CD4-positive, alpha-beta T cell treated with Interleukin-4 for 4 hours (primary cell): ENCODE measurements at places on chromosomes 11 and 22.

DNA sequence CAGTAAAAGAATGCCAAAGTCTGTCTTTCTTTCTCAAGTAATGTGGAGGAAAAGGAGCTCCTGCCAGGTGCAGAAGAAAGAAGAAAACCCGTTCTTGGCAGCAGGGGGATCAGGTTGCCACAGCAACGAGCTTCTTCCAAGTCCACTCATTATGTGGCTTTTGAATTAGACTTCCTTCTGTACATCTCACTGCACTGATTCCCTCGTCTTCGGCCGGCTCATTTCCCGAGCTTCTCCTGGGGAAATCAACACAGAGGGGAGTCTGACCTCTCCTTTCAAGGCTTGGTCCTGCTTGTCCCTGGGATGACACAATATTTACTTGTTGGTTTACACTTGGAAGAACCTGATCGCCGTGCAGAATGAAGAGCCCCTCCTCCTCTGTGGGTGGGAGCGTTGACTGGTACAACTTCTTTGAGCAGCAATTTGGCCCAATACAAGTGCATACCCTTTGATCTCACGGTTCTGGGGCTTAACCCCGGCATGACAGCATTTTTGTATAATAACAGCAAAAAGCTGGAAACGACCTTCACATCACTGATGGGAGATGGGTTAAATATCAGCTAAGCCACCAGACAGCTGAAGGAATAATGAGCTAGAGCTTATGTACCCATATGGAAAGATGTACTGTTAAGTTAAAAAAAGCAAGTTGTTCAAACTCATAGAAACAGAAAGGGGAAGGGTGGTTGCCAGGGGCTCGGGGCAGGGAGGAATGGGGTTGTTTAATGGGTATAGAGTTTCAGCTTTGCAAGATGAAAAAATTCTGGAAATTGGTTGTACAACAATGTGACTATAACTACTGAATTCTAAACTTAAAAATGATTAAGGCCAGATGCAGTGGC is 35.4 kb downstream of the MCHR1 start:
- DNase-seq: no peak

DNA sequence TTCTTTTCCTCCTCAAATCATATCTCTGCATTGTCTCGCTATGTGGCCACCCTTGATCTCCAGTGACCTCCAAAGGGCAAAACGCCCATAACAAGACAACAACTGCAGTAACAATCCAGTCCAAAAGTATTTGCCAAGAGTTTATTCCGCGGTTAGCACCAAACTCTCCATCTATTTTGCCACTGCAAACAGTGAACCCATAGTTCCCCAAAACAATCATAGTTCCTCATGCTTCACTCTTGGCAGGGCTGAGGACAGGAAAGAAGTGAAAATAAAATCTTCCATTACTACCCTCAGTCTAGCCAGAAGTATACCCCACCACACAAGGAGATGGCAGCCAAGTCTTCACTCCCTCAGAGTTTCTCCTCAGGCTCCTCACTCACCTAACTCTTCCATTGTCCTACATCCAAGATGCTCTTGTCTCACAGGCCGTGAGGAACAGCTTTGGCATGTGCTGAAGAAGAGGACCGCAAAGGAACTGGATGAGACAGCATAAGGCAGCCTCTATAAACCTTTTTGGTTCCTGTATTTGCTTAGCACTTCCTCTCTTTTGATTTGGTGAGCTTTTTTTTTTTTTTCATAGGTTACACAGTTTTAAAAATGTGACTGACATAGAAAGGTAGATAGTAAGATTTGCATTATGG is at the start of gene LPXN:
Gene LPXN (minus strand): TSS at position 480 of the 644 bp plus-strand sequence. CDS start 84 bp downstream, at position 396.
- DNase-seq: peak; percentile 67

DNA sequence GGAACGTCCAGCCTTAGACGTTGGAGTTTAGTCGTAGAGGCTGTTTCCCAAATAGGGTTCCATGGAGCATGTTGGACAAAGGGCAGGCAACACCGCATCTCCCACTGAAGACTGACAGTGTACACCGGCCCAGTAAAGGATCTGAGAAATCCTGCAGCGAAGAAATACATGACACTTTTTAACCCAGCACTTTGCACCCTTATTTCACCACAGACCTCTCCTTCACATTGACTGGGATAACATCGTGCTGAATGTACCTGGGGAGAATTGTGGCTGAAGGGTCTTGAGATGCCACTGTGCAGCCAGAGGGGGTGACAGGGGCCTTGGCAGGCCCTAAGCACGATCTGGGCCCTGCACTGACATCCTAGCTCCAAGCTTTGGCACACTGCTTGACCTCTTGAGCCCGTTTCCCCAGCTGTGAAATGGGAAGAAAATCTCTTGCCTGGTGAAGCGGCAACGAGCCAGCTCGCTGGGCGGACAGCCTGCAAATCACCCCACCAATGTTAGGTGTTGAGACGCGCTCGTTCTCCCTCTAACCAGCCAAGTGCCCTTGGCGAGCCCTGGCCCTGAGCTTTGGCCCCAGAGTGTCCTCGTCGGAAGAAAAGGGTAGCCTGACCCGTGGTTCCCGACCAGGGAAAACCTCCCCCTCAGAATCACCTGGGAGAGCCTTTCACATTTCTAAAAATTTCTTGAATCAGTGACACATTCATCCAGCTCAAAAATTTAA is 13.4 kb downstream of the CD5 start:
- DNase-seq: no peak

GRCh38 chr11:59523541-59523940 is 12.2 kb downstream of the OR4D9 start:
- no peak for DNase-seq

GRCh38 chr11:73931039-73931645 is 19.7 kb upstream of the DNAJB13 start:
- peak; percentile 13 for DNase-seq
